ENCODE measurements at places on chromosomes 7 and 10.

DNA sequence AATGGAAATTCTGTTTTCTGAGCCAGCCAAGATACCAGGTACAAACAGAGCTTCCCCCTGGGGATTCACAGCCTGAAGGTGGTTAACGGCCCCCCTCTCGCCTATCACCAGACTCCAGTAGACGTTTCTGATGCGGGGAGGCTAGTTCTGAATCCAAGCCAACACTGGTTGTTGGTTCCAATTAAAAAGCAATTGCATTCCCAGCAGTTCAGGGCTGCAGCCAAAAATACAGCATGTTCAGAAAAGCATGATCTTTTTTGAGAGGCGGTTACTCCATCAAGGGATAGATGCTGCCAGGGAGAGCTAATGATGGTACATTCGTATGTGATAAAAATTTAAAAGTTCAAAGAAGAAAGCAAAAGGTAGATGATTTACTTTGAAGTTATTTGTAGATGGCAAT, 481.0 kb downstream of the GALNT17 start:
- no peak overlapping the region for H3K4me3 ChIP-seq
- no peak overlapping the region for H3K27ac ChIP-seq
- no peaks in the 10 kb centered on the region for H3K36me3 ChIP-seq
- no peak for DNase-seq

GRCh38 chr7:45971171-45971570, 50.1 kb upstream of the IGFBP3 start:
- no peaks in the 10 kb centered on the region for H3K27me3 ChIP-seq
- no peak overlapping the region for H3K4me3 ChIP-seq
- peaks cover 2% of the 10 kb centered on the region for H3K36me3 ChIP-seq
- no peak for DNase-seq

GRCh38 chr7:1659696-1660095, 10.4 kb upstream of the ELFN1 start:
- H3K4me1 ChIP-seq: no peaks in the 10 kb centered on the region
- no peak for DNase-seq
- no peak overlapping the region for H3K4me3 ChIP-seq

GRCh38 chr7:129376076-129376777, 58.0 kb upstream of the STRIP2 start:
- H3K27me3 ChIP-seq: no peaks in the 10 kb centered on the region
- H3K27ac ChIP-seq: no peak overlapping the region
- no peak overlapping the region for H3K4me3 ChIP-seq
- H3K4me1 ChIP-seq: peaks cover 30% of the 10 kb centered on the region
- peak; percentile 40 for DNase-seq
- peaks cover 10% of the 10 kb centered on the region for H3K36me3 ChIP-seq

DNA sequence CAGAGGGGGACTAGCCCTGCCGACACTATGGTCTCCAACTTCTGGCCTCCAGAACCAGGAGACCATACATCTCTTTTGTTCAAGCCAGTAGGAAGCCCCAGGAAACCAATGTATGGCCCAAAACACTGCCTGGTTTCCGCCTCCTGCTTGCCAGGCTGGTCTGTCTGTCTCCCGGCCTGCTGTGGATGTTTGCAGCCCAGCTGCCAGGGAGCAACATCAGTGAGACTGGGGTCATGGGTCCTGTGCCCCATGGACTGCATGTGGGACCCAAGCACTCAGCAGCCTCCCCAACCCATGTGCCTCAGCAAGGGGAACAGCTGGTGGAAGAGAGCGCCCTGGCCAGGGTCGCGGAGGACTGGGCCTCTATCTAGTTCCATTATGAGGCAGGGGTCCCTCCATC, 33.4 kb upstream of the NUB1 start:
- H3K27me3 ChIP-seq: peaks cover 30% of the 10 kb centered on the region
- peaks cover 10% of the 10 kb centered on the region for H3K4me1 ChIP-seq
- H3K36me3 ChIP-seq: no peaks in the 10 kb centered on the region
- DNase-seq: no peak

DNA sequence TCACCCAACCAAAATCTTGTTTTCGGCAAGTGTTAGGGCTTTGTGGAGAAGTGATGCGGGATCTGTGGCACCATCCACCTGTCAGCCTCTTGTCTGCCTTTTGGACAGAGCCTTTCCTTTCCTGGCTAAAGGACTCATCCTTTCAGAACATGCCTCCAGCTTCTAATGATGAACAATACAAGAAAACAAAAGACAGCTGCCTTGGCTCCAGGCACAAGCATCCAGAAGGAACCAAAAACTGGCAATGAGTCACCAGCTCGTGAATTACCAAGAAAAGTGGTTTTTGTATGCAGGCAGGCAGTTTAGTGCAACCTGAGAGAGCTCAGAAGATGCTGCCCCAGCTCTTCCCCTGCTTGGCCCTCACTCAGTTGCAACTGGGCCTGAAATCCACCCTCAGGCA, 84.6 kb upstream of the NAMPT start:
- H3K4me3 ChIP-seq: no peak overlapping the region
- DNase-seq: no peak
- no peak overlapping the region for H3K27ac ChIP-seq
- no peaks in the 10 kb centered on the region for H3K36me3 ChIP-seq
- peaks cover 46% of the 10 kb centered on the region for H3K4me1 ChIP-seq

Data from activated T-cell treated with anti-CD3 and anti-CD28 coated beads, Interleukin-2, amount 50 U/mL, for 24 hours (primary cell).